Stromal cell of bone marrow (primary cell): ENCODE measurements at places on chromosomes 13 and 19.

DNA sequence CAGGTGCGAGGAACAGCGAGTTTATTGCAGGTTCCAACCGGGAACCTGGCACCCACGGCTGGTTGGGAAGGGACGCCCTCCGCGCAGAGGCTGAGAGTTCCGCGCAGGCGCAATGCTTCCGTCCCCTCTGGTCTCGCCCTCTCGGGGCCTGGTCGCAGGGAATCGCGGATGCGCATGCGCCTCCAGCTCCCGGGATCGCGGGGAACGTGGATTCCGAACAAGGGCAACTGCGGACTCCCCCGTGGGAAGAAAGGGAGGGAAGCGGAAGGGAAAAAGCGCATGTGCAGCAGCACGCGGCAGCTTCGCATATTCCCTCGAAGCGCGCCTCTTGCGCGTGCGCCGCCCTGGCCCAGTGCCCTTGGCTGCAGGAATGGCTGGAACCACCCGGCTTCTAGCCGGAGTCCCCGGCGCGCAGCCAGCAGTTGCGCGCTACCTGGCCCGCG lies 1.1 kb downstream of the TSSK6 start:
- DNase-seq: no peak

DNA sequence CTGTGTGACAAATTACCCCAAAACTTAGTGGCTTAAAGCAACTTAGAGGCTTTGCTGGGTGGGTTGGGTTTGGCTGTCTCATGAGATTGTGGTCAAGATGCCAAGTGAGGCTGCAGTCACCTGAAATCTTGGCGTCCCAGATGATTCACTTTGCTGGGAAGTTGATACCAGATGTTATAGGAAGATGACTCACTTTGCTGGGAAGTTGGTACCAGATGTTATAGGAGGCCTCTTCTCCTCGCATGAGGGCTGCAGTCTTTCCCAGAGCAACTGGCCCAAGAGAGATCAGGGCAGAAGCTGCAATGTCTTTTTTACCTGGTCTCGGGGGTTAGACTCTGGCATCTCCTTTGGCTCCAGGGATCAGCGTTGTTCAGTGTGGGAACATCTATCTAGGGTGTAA lies 16.8 kb downstream of the TEX29 start:
- DNase-seq: peak; percentile 48

DNA sequence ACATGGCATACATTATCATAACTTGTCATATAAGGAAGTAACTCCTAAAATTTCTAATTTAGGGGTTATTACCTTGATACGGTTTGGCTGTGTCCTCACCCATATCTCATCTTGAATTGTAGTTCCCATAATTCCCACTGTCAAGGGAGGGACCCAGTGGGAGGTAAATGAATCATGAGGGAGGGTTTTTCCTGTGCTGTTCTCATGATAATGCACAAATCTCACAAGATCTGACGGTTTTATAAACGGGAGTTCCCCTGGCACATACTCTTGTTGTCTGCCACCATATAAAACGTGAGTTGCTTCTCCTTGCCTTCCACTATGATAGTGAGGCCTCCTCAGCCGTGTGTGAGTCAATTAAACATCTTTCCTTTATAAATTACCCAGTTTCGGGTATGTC lies 76.0 kb downstream of the ZDHHC20 start:
- DNase-seq: no peak

GRCh38 chr13:99385940-99386339 lies 78.7 kb upstream of the GPR183 start:
- DNase-seq: no peak

DNA sequence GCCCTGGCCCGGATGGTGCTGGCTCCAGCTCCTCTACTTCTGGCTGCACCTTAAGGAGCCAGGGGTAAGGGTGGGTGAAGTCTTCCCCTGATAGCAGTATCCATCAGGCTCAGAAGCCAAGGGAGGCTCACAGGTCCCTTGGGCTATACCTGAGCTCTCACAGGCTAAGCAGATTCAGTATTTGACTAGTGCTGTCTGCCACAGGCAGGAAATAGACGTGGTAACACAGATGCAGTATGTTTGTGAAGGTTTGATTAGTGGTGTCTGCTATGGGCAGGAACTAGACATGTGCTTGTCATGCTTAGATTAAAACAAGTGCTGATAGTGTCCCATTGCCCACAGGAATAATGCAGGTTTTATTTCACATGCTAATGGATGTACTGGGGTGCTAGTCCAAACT lies 4.0 kb downstream of the SYT5 start:
- DNase-seq: no peak

DNA sequence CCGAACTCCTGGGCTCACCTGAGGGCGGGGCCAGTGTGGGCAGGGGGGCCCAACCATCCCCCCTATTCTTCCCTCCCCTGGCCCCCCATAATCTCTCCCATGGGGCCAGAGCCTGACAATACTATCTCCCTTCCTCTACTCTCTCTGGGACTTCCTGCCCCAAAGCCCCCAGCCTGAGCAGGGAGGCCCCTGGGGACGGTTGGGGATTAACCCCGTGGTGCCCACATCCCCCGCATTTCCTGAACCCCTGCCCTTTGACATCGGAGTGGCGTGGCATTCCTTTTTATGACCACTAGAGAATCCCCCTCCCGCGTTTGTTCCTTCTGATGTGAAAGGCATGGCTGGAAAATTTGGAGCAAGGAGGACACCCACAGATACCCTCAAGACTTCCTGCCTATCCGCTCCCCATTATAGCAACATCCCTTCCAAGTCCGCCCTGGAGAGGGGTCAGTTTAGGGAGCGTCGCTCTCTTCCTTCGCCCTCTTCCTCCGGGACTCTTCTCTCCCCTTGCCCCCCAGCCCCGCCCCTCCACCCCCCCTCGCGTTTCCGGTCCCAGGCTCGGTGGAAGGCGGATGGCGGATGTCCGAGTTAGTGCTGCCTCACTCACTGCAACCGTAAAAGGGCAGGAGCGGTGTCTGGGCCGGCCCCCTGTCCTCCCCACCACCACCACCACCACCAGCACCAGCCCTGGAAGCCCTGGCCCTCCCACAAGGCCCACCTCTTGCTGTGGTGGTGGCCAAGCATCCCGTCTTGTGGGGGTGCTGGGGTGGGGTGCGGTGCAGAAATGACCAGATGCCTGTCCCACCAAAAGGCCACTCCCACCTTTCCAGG lies 1.8 kb downstream of the VASP start:
- DNase-seq: peak; percentile 25

- no peak for DNase-seq
Observed at GRCh38 chr19:16654140-16654539, 5.8 kb downstream of the SMIM7 start.

DNA sequence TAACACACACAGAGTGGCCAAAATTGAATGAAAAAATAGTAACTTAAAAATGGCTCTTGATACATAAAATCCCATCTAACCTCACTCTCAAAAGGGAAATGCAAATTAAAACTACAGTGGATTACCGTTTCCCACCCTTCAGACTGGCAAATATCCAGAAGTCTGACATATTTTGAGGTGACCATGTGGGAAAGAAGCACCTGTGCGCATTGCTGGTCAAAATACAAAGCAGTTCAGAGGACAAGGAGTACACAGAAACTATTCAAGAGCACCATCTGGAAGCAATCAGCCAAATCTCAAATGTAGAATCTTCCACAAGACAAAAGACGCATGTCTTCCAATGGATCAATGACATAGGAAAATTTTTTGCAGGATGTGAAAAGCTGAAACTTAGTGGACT lies 23.2 kb downstream of the NALCN start:
- no peak for DNase-seq

DNA sequence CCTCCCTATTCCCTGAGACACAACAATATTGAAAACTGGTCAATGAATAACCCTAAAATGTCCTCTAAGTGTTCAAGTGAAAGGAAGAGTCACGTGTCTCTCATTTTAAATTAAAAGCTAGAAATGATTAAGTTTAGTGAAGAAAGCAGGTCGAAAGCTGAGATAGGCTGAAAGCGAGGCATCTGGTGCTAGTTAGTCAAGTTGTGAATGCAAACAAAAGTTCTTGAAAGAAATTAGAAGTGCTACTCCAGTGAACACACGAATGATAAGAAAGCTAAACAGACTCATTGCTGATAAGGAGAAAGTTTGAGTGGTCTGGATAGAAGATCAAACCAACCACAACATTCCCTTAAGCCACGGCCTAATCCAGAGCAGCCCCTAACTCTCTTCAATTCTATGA lies 99.4 kb upstream of the ZNF507 start:
- DNase-seq: no peak

GRCh38 chr19:50003810-50004419 lies 21.3 kb downstream of the VRK3 start:
- DNase-seq: peak; percentile 94

- DNase-seq: no peak
Observed at GRCh38 chr13:21573920-21574712, 29.9 kb downstream of the MICU2 start.

DNA sequence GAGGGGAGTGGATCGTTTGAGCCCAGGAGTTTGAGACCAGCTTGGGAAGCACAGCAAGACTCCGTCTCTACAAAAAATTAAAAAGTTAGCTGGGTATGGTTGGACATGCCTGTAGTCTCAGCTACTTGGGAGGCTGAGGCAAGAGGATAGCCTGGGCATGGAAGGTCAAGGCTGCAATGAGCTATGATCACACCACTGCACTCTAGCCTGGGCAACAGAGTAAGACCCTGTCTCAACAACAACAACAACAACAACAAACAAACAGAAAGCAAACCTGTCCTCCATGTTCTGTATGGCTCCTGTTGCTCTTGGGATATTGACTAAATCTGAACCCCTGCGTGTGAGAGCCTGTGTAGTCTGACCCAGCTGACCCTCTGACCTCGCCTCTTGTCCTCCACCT lies 14.9 kb downstream of the CEBPA start:
- no peak for DNase-seq

DNA sequence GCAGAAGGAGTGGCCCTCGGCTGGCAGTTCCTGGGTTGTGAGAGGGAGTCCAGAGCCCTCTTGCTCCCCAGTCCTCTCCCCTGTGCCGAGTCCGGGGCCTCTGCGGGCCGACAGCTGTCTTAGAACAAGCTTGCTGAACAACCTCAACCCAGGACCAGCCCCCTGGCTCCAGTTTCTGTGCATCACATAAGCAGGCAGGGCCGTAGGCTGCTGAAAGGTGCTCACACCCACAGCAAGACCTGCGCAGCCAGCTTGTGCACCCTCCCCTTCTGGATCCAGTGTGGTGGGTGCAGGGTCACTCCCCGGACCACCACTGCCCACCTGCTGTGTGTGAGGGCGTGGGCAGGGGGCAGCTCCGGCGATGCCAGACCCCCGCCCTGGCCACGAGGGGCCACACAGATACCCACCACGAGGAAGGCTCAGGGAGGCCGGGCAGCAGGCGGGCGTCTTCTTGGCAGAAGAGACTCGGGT lies 25.2 kb upstream of the F7 start:
- DNase-seq: no peak

- no peak for DNase-seq
Observed at GRCh38 chr19:1397838-1398237, 3.5 kb downstream of the GAMT start.

GRCh38 chr13:100274942-100275506 lies 186.1 kb downstream of the PCCA start:
- no peak for DNase-seq

DNA sequence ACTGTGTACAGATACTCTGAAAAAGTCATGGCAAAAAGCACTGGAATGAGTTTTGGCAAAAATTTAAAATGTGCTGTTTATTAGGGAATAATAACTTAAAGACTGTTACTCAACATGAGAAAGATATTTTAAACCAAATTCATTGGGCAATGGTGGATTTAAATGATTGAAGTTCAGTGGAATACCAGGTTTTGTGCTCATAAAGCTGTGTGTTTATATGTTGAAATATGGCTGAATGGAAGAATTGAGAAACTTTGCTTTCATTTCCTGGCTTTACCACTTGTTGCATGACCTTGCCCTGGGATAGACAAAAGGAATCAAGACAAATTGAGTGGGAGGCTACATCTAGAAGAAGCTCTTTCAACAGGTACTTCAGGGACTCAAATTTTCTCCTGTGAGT lies 246.4 kb downstream of the GPC5 start:
- no peak for DNase-seq

DNA sequence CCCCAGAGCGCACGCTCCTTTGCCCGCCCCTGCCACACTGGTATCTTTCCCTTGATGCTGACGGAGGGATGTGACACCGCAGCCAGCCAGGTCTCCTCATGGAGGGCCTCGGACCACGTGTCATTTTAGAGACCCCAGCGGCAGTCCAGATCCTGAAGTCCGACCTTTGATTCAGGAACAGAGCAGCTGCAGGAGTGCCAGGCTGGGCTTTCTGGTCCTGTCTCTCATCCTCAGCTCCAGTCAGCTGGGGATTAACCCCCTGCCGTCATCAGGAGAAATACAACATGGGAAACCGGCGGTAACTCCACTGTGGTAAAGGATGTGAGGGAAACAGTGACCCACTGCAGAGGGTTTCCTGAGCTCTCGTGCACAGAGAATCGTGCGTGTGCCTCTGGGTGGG lies 140.6 kb downstream of the SIPA1L3 start:
- DNase-seq: no peak

GRCh38 chr19:47641891-47642485 lies 33.1 kb downstream of the BICRA start:
- no peak for DNase-seq

GRCh38 chr13:29969286-29969685 lies 118.9 kb upstream of the UBL3 start:
- peak; percentile 73 for DNase-seq

DNA sequence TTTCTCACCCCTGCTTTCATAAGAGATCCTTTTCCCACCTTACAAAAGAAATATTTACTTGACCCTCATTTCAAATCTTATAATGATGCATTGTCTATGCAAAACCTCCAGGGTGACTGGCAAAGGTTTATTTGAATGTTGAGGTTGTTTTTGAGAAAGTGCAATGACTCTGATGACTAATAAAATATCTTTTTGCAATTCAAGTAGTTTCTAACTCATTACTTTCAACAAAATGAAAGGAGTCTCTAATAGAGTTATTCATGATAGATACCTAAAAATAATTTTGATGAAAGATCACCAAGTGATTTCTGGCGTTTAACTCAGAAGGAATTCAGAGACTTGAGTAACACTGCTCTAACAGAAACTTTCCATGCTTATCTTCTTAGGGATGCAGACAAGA lies 144.2 kb downstream of the FOXO1 start:
- no peak for DNase-seq

- peak; percentile 38 for DNase-seq
Observed at GRCh38 chr13:40193286-40194223, 472.9 kb downstream of the FOXO1 start.

GRCh38 chr19:16073481-16073880 lies 2.8 kb upstream of the TPM4 start:
- no peak for DNase-seq

- DNase-seq: peak; percentile 36
Observed at GRCh38 chr19:10010247-10010691, at the start of gene COL5A3. TSS of gene COL5A3 (minus strand) at chr19:10010504. CDS start at chr19:10010385, 119 bp downstream.

- no peak for DNase-seq
Observed at GRCh38 chr19:1355568-1356507, 27.9 kb upstream of the NDUFS7 start.

GRCh38 chr13:60893801-60894200 lies 496.8 kb downstream of the TDRD3 start:
- no peak for DNase-seq

- peak; percentile 63 for DNase-seq
Observed at GRCh38 chr19:14118165-14119051, 846 bp upstream of the PRKACA start.

GRCh38 chr13:32837973-32838927 lies 178.0 kb upstream of the KL start:
- no peak for DNase-seq
